ENCODE measurements at places on chromosomes 12 and 14.
A peak's percentile ranks its signal among the peaks of the same experiment; 100 is the strongest.

DNA sequence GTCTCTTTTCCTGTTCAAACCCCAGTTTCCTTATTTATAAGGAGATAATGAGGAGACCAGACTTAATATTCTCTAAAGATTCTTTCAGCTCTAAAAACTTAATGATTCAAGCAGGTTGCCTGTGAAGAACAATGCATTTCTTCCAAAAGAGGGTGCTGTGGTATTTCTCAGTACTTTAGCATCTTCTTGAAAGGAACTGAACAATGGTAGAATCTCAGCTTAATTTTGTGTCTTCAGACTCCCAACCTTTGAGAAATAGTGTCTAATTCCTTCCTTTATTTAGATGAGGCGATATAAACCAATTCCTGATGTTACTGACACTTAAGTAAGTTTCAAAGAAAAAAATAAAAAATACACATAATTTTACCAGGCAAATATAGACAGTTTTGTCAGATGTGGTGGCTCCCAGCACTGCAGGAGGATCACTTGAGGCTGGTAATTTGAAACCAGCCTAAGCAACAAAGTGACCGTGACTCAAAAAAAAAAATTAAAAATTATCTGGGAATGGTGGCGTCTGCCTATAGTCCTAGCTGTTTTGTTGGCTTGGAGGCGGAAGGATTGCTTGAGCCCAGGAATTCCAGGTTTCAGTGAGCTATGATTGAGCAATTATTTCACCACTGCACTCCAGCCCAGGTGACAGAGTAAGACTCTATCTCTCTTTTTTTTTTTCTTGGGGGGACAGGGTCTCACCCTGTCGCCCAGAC is 76.9 kb upstream of the PSMA6 start:
- peak; percentile 78 for DNase-seq

- DNase-seq = no peak
These were observed 51.8 kb upstream of the FBRSL1 start for GRCh38 chr12:132437943-132438700.

DNA sequence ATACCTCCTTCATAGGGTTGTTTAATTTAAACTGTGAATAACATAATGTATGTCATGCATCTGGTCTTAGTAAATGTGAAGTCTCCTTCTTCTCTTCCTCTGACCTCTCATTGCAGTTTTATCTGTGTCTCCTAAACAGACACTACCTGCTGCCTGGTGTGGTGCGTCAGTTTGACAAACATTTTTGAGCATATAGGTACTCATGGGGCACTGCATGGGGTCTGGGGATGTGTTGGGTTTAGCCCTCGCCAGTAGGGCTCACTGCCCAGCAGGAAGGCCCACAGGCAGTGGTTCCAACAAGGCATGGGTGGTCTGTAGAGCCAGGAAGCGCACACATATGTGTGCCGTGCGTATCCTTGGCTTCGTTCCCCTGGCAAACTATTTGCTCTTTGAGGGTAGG is 3.0 kb upstream of the CEBPE start:
- DNase-seq = no peak

DNA sequence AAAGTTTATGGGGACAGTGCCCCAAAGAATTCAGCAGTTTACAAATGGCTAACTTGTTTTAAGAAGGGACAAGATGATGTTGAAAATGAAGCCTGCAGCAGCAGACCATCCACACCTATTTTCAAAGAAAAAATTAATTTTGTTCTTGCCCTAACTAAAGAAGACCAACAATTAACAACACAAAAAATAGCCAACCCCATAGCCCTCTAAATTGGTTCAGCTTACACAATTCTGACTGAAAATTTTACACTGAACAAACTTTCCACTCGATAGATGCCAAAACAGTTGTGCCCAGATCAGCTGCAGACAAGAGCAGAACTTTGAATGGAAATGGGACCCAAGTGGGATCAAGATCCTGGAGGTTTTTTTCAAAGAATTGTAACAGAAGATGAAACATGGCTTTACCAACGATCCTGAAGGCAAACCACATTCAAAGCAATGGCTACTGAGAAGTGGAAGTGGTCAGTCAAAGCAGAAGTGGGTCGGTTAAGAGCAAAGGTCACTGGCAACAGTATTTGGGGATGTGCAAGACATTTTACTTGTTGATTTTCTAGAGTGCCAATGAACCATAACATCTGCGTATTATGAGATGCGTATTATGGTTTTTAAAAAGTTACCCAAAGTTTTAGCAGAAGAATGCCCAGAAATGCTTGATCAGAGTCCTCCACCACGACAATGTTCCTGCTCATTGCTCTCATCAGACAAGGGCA is 30.0 kb downstream of the SLC39A9 start:
- DNase-seq = no peak

GRCh38 chr12:96049101-96049500 is 13.7 kb upstream of the LTA4H start:
- DNase-seq = no peak

GRCh38 chr12:52602552-52602951 is 1.3 kb upstream of the KRT72 start:
- DNase-seq = no peak

DNA sequence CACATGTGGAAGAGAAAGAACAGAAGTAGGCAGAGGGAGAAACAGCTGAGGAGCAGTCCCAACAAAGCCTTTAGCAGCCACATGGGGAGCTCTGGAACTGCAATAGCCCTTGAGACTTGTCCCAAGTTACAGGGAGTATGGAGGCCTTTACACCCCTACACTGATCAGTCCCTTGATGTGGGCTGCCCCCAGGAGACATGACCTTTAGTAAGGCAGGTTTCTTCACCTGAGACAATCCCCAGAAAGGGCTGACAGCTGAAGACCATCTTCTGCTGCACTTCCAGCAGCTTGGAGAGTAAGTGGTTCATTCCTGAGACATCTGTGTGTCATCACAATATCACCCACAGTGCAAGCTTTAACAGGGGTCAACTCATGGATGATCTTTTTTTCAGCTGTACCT is 8.6 kb upstream of the SNAPC1 start:
- no peak for DNase-seq

DNA sequence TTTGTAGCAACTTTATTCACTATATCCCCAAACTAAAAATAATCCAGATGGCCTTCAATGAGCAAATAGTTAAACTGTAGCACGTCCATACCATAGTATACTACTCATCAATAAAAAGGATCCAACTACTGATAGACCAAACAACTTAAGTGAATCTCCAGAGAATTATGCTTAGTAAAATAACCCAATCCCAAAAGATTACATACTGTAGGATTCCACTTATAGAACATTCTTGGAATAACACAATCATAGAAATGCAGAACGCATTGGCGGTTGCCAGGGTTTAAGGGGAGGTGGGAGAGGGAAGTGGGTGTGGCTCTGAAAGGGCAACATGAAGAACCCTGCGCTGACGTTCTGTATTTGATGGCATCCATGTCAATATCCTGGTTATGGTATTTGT is 28.6 kb downstream of the SNRPF start:
- no peak for DNase-seq

- no peak for DNase-seq
These were observed 10.2 kb downstream of the FBXW8 start for GRCh38 chr12:116920939-116921338.

DNA sequence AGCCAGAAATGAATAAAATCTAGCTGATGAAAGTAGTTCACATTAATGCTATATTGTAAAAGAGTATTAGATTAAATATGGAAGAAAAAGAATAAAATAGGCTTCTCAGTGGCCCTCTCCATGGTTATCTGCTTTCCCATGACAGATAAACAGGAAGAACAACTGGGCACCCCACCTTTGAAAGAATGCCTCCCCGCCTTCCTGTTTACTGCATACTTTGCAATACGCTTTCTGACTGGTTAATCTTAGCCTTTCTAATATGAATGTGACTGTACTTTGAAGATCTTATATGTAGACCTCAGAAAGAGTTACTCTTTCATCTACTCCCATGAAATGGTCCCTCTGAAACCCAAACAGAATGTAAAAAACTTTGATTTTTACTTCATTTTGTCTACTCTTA is 34.1 kb upstream of the DAAM1 start:
- DNase-seq = no peak
